ENCODE measurements at places on chromosomes 5 and 9.

DNA sequence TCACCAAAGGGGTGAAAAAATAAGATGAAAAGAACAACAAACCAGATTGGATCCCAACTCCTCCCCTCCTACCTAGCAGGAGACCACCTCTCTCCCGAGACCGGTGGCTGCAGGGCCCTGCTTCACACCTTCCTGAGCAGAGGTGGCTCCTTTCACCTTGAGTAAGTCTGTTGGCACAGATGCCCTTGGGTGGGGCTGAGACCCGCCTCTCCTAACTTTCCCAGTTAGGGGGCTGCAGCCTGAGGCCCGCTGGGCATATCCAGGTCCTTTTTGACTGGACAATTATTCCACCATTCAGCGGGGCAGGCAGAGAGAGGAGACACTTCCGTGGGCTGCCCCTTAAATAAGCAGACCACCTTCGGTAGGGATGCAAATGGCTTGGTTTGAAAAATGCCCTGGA lies 1.3 kb downstream of the SLC25A48 start:
- DNase-seq, result no peak

DNA sequence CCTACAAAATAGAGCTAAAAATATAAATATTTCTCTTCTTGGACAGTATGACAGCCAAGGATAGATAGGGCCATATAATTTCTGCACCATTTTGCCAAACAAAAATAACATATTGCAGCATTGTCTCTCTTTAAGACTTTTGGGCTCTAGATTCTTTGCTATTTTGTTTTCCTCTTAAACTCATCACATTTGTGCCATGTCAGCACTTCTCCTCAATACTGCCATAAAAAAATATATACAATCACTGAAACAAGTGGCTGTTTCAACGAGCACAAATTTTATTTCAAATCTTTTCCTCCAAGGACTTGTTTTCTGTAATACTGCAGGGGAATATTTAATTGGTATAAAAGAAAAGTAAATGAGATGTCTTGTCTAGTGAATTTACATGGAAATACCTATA lies 1570.0 kb upstream of the NUDT12 start:
- no peak for DNase-seq

GRCh38 chr5:76040806-76041205 lies 42.4 kb upstream of the SV2C start:
- no peak for DNase-seq

- no peak for DNase-seq
Observed at GRCh38 chr9:136720251-136720897, 8.0 kb downstream of the DIPK1B start.

GRCh38 chr5:13632676-13633075 lies 311.8 kb downstream of the DNAH5 start:
- no peak for DNase-seq

- DNase-seq, result no peak
Observed at GRCh38 chr9:84436386-84437109, 96.0 kb upstream of the SLC28A3 start.

GRCh38 chr5:157280927-157281326 lies 15.0 kb downstream of the CYFIP2 start:
- DNase-seq, result no peak

DNA sequence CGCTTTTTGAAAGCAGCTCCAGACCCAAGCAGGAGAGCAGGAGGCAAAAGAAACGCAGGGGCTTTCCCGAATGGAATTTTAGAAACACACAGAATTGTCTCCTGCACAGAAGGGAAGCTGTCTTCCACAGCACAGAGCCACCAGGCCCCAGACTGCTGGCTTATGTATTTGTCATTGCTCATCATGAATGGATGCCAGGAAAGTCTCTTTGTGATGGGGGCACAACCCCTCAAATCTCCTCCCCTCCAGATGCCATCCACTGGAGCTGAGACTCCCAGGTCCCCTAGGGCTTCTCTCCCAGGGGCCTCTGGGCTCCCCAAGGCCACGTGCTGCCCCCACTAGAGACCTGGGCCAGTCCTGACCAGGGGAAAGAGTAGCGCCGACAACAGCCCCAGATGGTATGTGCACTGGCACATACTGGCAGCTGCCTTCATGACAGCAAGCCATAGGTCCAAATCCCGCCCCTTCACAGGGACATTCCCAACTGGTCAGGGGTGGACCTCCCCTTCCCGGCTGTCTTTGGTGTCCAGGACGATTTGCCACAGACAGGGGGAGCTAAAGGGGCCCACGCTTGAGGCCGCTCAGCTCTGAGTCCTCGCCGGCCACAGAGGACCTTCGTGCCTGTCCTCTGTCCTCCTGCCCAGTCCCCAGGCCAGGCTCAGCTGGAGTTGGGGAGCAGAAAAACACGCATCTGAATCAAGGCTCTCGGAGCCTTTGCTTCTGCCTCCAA lies 127.8 kb downstream of the KCNIP1 start:
- DNase-seq, result no peak
